Activated CD8-positive, alpha-beta memory T cell treated with anti-CD3 and anti-CD28 coated beads, Interleukin-2, amount 50 U/mL, for 4 hours (primary cell): ENCODE measurements at places on chromosomes 2 and 18.

GRCh38 chr18:813172-814071 is 1.4 kb upstream of the YES1 start:
- peak; percentile 62 for DNase-seq

GRCh38 chr2:171762879-171763573 is 75.8 kb downstream of the DYNC1I2 start:
- no peak for DNase-seq

DNA sequence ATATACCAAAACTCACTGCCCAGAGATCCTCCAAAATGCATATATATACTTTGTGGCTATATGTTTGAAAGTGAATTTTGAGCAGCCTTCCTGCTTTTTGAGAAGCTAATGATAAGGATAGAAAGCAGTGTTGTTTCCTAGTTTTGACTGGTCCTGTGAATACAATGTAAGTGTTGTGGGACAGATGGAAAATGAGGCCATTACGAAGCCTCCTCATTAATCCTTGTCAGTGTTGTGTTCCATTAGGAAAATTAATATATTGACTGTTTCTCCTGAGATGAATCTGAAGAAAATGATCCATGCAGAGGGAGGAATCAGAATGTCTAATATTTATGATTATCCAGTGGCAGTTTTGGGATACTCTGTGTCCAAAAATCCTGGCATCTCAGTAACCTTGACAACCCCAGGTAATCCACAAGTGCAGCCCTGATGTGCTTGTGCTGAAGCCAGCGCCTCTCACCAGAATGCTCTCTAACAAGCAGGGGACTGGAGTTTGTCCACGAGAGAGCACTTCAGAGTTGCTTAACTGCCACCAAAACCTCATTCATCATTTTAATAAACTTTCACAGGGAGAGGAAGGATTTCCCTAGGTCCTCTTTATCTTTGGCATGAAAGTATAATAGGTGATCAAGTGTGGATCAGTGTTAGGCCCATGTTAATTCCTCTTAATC is 418.6 kb downstream of the CMPK2 start:
- DNase-seq, result no peak

GRCh38 chr2:39603436-39603835 is 62.3 kb upstream of the TMEM178A start:
- DNase-seq, result no peak

DNA sequence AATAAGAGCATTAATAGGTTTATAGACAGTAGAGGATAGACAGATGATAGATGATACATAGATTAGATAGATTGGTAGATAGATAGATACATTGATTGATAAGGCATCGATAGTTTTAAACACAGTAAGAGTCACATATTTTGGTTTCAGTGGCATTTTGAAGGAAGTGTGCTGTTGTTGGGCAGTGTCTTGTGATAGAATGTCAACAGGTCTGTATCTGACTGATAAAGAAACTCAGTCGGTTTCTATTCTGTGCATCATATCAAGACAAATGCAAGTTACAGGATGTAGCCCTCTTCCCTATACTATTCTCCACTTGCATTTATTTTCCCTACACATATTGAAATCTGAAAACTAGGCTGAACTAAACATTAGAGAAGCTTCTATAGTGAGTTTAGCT is 1229.0 kb upstream of the ZEB2 start:
- DNase-seq, result no peak

DNA sequence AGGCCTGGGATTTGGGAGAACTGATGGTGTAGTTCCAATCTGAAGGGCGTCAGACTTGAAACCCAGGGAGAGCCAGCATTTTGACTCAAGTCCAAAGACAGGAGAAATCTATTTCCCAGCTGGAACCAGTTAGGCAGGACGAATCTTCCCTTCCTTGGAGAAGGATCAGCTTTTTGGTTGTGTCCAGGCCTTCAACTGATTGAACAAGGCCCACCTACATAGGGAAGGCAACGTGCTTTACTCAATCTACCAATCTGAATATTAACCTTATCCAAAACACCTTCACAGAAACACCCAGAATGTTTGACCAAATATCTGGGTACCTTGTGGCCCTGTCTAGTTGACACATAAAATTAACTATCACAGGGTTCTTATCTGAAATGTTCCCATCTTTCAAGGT is 221.9 kb upstream of the DLGAP1 start:
- no peak for DNase-seq

DNA sequence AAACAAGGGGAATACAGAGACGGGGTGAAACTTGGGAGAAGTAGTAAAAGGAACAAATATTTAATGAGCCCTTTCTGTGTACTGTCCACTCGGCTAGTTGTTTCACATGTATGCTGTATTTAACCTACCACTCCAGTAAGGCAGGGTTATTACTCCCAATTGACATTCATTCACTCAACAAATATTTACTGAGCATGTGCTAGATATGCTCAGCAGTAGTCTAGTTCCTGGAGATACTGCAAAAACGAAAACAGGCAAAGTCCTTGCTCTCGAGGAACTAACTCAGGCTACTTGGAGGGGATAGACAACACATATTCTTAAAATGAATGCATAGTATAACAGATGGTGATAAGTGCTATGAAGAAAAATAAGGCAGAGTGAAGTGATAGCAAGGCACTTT is 207.3 kb downstream of the SS18 start:
- DNase-seq, result no peak

GRCh38 chr18:34659579-34660517 is 50.2 kb upstream of the DTNA start:
- no peak for DNase-seq

- no peak for DNase-seq
Measured at GRCh38 chr2:232882085-232882484, 12.0 kb downstream of the SNORC start.

- no peak for DNase-seq
Measured at GRCh38 chr18:72541871-72542332, 2.2 kb downstream of the CBLN2 start.

DNA sequence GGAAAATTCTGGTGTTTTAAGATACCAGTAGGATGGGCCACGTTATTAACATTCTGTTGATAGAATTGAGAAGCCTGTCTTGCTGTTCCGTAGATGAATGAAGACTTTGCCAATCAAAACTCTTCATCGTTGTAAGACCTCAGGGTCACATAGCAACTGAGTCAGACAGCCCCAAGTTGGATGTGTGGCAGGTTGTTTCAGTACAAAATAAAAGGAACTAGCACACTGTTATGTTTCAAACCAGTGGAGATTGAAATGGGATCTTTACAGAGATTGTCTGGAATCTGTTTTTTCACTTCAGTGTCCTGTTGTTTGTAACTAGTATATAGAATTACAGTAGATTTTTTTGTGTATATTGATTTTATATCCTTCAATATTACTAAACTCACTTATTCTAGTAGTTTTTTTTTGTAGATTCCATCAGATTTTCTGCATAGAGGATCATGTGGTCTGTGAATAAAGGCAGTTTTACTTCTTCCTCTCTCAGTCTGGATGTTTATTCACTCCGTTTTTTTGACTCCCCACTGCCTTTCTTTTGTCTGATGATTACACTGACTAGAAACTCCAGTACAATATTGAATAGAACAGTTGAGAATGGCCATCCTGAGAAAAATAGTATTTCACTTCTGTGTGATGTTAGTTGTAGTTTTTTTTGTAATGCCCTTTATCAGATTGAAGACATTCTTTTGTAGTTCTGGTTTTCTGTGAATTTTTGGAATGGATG is 22.7 kb downstream of the EPC2 start:
- DNase-seq, result no peak

DNA sequence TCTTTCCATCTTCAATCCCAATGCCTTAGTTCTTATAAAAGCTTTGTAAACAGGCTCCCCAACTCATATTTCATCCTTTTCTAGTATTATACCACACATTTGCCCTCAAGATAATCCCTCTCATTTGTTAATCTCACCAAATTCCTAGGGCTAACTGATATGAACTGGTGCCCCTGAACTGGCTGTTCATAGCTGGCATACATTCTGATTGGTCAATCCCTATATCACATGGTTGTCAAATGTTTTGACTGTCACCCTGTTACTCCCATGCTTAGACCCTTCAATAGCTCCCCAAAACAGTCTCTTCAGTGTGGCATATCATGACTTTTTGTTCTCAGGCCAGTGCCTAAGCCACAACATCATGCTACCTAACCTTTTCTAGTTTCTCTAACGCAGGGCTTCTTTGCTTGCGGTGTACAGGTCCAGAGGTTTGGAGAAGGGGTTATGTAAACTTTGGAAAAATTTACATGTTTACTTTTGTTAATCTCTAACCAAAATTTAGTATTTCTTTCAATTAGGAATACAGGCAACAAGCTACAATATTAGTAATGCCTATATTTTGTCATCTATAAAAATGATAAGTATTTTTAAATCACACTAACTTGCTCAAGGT is 30.5 kb downstream of the GDF7 start:
- no peak for DNase-seq

- DNase-seq, result no peak
Measured at GRCh38 chr2:85681372-85681763, 12.8 kb upstream of the GNLY start.

GRCh38 chr2:171160956-171161740 is 455 bp upstream of the TLK1 start:
- peak; percentile 58 for DNase-seq

DNA sequence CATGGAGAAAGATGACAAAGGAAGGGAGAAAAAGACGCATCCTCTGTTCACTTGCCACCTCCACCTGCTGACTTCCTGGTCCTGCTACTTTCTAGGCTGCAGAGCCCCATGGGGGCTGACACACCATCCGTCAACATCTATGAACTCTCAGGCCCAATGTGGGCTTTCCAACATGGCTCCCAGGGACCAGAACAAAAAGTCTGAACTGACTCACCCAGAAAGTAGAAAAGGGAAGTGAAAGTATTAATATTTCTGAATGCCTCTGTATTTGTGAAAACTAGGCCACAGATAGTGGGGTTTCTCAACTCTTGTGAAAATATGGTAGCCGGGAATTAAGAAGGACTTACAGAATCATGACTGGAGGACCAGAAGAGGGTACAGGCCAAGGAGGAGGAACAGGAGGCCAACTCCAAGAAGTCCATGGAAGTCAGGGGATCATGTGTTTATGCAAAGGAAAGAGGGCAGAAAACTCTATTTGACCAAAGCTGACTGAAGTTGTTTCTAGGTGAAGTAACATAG is 123.1 kb upstream of the CAB39 start:
- no peak for DNase-seq

GRCh38 chr2:178359192-178359912 is 91.6 kb downstream of the PRKRA start:
- no peak for DNase-seq

GRCh38 chr2:20578895-20579825 is 71.7 kb downstream of the HS1BP3 start:
- no peak for DNase-seq
